ENCODE measurements at places on chromosomes 7 and 10.

DNA sequence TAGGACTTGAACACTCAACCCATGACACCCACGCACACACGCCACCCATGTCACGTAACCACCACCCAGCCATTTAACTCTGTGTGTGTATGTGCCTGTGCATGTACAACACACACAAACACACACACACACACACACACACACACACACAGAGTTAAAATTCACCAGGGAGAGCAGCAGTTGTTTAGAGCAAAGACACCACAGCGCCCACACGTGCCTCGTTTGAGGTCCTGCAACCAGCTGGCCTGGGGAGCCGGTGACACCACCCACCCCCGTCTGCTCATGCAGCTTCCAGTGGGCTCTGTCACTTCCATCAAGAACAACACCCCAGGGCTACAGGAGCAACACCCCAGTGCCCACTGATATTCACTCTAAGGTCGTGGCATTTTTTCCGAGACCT is 97.4 kb downstream of the ELFN1 start:
- DNase-seq = no peak

DNA sequence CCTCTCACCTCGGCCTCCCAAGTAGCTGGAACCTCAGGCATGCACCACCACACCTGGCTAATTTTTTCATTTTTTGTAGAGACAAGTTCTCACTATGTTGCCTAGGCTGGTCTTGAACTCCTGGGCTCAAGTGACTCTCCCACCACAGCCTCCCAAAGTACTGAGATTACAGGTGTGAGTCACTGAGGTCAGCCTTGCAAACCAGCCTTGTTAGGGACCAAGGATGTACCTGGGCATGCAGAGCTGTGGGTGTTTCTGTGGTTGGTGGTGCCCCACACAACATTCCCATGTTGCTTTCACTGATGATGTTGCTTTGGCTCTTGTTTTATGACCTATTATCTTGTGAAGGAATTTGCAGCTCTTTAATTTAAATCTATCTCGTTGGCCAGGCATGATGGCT is 54.8 kb downstream of the OTUD1 start:
- no peak for DNase-seq

GRCh38 chr7:6227294-6227846 is 45.1 kb downstream of the CYTH3 start:
- DNase-seq = no peak

DNA sequence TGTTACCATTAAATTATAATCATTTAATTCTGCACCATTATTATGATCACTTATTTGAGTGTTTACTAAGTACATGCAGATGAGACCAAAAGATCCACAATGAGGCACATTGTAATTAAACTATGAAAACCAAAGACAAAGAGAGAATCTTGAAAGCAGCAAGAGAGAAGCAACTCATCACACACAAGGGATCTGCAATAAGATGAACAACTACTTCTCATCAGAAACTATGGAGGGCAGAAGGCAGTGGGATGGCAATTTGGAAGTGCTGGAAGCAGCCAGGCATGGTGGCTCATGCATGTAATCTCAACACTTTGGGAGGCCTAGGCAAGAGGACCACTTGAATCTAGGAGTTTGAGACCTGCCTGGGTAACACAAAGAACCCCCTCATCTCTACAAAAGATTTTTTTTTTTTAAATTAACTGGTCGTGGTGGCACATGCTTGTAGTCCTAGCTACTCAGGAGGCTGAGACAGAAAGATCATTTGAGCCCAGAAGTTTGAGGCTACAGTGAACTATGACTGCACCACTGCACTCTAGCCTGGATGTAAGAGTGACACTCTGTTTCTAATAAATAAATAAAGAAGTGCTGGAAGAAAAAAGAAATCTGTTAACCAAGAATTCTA is 47.7 kb downstream of the CDK6 start:
- no peak for DNase-seq

DNA sequence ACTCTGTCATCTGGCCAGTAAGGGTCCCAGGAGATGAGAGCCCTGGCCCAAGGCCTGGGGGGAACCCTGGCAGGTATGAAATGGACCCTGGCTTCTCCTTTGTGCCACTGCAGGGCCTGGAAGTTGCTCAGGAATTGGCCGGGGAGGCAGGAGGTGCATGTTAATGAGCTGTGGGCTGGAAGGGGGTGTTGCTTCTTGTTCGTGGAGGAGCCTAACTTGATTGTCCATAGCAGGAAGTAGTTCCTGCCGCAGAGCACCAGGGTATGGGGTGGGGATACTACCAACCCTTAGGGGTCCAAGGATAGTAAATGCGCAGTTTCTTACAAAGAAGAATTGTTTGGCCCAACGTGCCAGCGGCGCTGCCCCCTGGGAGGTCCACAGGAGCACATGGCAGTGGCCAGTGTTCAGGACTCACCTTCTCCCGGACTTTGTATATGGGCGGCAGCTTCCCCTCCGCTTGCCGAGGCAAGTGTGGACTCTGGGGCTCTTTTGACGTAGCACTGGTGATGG is 21.5 kb downstream of the TEX36 start:
- DNase-seq = no peak

GRCh38 chr7:158348446-158348845 is 239.2 kb downstream of the PTPRN2 start:
- no peak for DNase-seq

- no peak for DNase-seq
These were observed 23.2 kb downstream of the PNLIPRP3 start for GRCh38 chr10:116450861-116451260.

DNA sequence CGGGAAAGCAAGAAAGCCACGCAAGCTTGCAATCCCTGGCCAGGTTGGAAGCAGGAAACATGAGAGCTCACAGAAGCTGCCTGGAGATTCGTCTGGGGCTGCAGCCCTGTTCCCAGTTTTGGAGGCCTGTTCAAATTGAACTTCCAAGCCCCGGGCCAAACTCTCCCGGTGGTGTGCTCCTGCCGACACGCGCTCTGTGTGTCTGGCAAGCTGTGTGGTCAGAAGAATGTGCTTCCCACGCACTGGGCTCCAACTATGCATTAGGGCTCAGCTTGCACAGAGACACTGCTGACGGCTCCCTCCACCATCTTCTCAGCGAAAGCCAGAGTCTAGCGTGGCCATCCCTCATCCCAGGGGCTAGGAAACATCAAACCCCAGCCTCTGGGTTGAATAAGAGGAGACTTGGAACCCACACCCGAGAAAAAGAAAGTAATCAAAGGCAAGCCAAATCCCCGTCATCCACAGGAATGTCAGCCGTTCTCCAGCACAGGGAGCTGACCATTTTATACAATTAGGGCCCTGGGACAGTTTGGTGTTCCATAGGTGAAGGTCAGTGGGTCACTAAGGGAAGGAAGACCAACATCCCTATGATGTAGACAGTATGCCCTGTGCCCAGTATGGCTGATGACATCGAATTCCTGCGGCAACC is 107.2 kb downstream of the FGFR2 start:
- DNase-seq = no peak

Measured in CD4-positive, alpha-beta T cell treated with Interleukin-6 at 100 ng/mL for 8 hours (primary cell).